HS-27A (cell line): ENCODE measurements at places on chromosomes 5 and 9.
A peak's percentile ranks its signal among the peaks of the same experiment; 100 is the strongest.

GRCh38 chr5:72234265-72234700 lies 85.8 kb downstream of the MRPS27 start:
- DNase-seq = peak; percentile 49

GRCh38 chr9:136625101-136626065 lies 37.3 kb upstream of the EGFL7 start:
- peak; percentile 19 for DNase-seq

GRCh38 chr9:1125741-1126140 lies 75.6 kb downstream of the DMRT2 start:
- DNase-seq = no peak

- DNase-seq = no peak
Observed at GRCh38 chr9:127612939-127613582, 984 bp downstream of the STXBP1 start.

GRCh38 chr5:28012538-28012937 lies 974.2 kb upstream of the CDH9 start:
- no peak for DNase-seq

DNA sequence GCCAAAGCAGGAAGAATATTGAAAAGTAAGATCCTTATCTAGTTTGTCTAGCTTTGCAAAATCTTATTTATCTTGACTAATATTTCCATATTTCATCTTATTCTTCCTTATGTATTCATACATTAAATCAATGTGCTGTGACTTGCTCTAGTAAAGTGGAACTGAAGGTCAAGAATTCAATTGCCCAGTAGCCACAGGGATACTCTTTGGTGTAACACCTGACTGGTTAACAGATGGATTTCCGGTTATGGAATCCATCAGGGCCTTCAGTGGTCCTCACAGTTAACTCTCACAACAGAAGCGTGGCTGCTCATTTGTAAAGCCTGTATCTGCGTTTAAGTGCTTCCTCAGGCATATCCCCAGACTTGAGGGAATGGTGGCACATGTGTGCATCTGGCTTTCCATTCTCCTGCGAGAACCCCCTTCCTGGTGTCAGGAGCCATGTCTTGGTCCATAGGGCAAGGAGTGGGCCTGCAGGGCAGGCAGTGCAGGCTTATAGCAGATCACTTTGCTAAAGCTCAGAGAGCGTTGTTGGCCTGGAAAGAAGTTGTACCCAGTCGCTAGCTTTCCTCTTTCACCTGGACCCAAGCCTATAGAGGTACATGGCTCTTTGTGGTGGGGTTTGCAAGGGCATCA lies 99.2 kb downstream of the HSPA4 start:
- no peak for DNase-seq

- no peak for DNase-seq
Observed at GRCh38 chr9:125949703-125950460, 202.7 kb downstream of the PBX3 start.

DNA sequence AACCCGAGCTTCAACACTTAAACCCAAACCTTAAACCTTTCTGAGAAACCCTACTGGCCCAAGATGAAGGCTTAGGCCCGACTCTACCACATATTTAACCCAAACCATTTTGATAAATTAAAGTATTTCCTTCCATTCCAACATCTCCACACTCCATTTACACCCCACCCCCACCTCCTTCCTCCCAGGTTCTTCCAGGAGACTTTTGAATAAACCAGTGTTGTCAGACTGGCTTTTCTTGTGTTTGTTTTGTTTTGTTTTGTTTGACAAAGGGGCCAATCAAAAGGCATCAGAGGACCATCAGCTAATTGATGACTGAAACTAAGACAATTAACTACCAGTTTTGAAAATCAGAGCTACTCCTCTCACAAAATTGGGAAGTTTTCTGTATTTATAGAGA lies 4.6 kb upstream of the ZNF608 start:
- DNase-seq = no peak

DNA sequence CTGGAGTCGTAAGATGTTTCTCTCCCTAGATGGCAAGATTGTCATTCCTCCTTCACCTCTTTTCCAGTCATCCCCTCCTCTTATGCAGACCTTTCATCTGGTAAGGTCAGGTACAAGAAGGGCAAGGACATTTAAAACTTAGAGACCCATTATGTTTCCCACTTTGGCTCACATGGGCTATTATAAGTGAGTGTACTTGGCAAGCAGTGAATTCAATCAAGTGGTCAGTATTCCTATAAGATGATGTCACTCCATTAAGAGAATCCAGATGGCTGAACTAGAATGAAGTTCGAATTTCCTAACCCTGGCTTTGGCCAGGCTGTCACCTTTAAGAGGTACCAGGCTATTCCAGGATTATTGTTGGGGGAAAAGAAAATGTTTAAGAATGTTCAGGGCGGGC lies 32.2 kb downstream of the ZNF131 start:
- no peak for DNase-seq

GRCh38 chr5:66795682-66796081 lies 199.5 kb downstream of the MAST4 start:
- DNase-seq = no peak

DNA sequence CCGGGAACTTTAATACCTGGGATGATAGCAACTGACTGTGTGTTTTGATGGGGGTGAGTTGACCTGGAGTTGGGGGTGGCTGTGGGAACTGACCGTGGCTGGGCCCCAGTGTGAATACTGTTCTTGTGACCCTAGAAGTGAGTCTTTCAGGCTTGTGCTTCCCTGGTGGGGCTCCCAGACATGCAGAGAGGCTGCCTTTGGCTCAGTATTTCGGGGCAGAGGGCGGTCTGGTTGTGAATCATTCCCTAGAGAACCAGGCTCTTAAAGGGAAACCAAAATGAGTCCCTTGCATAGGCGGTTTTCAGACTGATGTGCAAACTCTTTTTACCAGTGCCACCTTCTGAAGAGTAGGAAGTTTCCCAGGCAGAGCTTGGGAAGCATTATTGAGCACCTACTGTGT lies 132.1 kb downstream of the MACROH2A1 start:
- DNase-seq = no peak

GRCh38 chr5:95746722-95747679 lies 15.9 kb downstream of the RHOBTB3 start:
- no peak for DNase-seq

DNA sequence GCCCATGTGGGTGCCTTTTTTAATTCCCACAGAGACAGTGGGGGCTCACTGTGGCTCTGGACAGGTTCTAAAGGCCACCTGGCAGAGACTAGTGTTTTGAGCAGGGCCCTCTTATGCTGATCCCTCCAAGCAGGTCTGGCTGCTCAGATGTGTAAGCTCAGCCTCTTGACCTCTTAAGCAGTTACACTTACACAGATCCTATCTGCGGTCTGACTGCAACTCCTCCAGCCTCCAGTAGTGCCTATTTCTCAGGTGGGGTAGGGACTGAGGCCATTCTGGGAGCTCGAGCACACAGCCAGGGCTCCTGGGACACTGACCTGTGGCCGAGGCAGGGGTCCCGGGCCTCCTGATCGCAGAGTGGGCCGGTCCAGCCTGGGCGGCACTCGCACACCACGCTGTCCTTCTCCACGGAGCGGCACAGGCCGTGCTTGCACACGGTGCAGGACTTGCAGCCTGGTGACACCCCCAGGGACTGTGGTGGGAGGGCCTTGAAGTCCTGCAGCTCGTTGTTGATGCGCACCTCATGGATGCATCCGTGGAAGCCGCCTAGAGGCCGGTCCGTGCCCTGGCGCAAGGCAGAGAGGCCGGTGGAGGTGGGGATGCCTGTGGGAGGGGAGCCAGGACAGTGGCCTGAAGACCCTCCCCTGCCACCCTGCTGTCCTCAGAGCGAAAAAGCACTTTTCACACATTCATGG lies 91.9 kb upstream of the PANK3 start:
- DNase-seq = no peak

DNA sequence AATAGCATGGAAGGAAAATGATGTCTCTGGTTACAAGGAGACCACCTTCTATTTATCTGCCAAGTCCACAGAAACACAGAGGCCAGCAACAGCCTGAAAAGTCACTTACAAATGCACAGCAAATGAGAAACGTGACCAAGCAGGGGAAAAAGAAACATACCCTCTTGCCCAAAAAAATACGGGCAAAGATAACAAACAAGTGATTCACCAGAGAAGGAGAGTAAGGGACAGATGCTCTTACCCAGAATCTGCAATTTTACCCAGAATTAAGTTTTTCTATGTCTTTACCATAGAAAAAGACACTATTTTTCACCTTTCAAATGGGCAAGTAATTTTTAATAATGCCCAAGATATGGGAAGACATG lies 28.1 kb downstream of the CAMSAP1 start:
- DNase-seq = no peak

DNA sequence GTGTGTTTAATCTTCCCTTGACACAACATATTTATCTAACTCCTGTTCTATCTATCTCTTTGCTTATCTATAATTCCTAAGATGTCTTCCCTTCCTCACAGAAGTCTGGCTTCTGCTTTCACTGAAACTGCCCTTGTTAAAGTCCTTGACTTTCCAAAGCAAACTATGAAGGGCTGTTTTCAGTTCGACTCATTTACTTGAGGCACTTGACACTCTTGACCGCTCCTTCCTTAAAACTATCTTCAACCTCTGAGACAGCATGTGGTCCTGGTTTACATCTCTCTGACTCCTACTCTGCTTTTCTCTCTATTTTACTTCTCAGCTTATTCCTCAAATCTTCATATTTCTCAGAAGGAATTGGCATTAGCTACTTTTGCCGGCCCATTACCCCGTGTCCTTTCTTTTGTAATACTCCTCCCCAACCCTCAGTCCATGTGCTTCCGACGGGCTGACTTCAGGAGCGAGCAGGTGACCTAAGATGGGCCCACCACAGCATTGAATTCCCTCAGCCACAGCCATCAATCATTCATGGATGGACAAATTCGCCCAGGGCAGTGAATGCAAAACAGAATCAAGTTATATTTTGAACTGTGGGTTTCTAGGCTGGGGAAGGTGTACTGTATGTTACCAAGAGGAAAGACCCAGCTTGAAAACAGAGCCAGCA lies 1089.2 kb downstream of the PTPRD start:
- DNase-seq = no peak

- DNase-seq = no peak
Observed at GRCh38 chr5:61625681-61626621, 293.9 kb downstream of the ZSWIM6 start.

- DNase-seq = no peak
Observed at GRCh38 chr5:147063943-147064342, 170.9 kb upstream of the STK32A start.
